ENCODE measurements at places on chromosomes 1 and 21. TPM values are rescaled to one million over a fixed set of nuclear protein-coding genes. Genes with fewer than 3 reads are reported as not detected.

The CD247 gene
- 0.48 TPM for polyA plus RNA-seq

The C1QA gene
- polyA plus RNA-seq: 12.6 TPM

The HSD3B1 gene
- polyA plus RNA-seq: 0.43 TPM

The RPE65 gene
- not detected for polyA plus RNA-seq

The APCS gene
- not detected for polyA plus RNA-seq

The OR10Z1 gene
- polyA plus RNA-seq: 0.04 TPM

The UHMK1 gene
- polyA plus RNA-seq: 40.9 TPM
